ENCODE measurements at places on chromosomes 4 and X.

DNA sequence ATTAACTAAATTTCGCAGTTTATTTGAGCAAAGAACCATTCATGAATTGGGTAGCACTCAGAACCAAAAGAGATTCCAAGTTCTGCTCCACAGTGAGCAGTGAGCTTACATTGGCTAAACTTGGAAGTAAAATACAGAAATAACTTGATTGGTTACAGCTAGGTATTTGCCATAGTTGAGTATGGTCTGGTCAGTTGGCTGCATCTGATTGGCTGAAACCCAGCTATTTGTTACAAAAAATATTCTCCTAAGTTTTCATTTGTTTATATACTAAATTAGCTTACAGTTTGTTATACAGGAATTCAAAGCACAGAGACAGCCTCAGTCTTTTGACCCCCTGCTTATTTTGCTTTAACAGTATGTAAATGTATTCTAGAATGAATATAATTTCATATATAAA lies 215.1 kb downstream of the RELL1 start:
- DNase-seq = no peak

DNA sequence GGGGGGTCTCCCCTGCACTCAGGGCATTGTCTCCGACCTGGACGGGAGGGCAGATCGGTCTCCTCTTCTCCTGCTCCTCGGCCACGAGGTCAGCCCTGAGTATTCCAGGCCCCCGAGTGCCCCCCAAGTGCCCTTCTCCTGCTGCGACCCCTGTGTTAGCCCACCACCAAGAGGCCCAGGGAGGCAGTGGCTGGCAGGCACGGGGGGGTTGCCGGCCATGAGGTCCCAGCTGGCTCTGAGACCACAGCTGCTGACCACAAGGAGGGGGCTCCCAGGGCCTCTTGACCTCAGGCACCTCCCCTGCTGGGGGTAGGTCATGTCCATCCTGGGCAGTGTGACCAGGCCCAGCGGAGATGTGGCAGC lies 186.1 kb upstream of the PSAPL1 start:
- no peak for DNase-seq

GRCh38 chr4:24105327-24106038 lies 215.6 kb upstream of the PPARGC1A start:
- DNase-seq = no peak

DNA sequence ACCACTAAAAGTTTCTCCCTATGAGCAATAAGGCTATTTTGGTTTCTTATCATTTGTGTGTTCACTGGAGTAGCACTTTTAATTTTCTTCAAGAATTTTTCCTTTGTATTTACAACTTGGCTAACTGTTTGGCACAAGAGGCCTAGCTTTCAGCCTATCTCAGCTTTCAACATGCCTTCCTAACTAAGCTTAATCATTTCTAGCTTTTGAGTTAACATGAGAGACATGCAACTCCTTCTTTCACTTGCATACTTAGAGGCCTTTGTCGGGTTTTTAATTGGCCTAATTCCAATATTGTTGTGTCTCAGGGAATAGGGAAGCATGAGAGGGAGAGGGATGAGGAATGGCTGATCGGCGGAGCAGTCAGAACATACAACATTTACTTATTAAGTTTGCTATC lies 349.8 kb downstream of the OPHN1 start:
- DNase-seq = no peak

DNA sequence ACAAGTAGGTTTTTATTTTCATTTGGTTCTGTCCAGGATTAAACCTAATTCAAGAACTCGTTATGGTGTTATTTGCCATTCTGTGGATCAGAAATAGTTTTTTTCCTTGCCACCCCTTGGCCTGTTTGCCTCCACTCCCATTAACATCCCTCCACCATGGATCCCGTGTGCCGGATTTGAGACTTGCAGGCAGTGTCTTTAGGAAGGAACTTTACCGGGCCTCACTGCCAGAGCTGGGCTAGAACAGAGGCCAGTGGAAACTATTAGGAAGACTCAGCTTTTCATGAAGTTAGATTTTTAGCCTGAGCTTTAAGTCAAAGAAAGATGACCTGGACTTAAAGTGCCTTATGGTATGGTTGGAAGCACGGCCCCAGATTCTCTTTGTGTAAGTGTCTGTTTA lies 2.4 kb downstream of the KLHL2 start:
- DNase-seq = no peak

DNA sequence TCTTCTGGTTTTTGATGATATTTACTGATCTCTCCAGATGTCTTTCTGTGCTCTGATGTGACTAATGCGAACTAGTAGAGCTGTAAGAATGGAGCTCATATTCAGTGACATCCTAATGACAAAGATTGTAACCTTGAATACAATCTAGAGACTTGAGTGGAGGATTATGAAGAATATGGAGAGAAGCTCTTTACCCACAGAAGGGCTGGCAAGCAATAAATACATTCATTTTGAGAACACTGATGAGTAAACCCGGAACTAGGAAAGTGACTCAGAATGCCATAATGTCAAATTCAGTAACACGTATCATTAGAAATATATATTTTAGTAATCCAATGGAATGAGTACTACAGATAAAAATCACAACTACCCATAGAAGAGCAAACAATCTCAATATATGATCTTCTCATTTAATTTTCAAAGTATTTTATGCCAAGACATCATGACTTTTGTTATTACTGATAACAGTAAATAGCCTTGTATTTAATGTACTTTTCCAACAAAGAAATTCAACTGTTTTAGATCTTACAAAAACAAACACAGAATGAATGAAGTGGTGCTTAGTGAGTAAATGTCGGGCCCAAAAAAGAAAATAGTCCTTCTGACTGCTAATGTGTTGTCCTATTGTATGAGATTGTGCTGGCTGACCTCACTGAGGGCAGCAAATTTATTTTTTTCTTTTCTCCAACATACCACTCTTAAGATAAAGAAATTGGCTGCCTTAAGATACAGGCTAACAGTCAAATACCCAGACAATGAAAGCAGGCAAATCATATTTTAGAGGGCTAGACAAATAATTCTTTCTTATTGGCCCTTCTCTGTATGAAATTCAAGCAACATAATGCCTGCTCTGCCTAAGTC lies 49.2 kb upstream of the HDAC8 start:
- DNase-seq = no peak

DNA sequence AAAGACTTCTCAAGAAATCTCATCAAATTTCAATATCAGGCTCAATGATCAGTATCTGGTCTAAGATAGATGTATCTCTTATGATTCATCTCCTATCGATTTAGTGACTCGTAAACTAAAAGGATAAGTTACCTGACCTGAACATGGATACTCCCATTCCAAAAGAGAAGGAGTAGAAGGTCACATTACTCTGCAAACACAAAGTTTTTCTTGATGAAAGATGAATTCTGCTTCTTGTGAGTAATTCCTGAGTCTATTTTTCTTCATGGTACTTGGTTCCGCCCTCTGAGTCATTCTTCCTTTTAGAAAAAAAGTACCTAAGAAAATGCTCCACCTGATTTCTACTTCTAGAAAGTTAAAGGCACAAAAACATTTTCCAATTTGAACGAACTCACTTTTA lies 223.1 kb upstream of the SLIT2 start:
- DNase-seq = no peak

- DNase-seq = no peak
Measured at GRCh38 chr4:176874721-176875445, 82.2 kb upstream of the VEGFC start.

- no peak for DNase-seq
Measured at GRCh38 chr4:151169223-151169622, 69.8 kb downstream of the RPS3A start.

- peak; percentile 62 for DNase-seq
Measured at GRCh38 chrX:9340598-9341290, 124.1 kb upstream of the TBL1X start.

DNA sequence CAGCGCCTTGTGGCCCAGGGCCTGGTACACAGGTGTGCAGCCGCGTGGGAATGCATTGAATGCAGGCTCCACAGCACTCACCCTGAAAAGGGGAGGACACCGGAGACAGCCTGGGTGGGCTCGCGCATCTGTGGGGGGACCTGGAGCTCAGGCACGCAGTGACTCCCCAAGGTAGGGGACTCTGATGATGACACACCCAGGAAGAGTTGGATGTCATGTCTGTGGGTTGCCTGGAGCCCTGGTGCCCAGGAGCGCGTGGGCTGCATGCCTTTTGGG lies 32.7 kb upstream of the HTRA3 start:
- no peak for DNase-seq

GRCh38 chrX:133813971-133814370 lies 171.4 kb downstream of the GPC3 start:
- DNase-seq = no peak

GRCh38 chr4:188869581-188869980 lies 730.3 kb downstream of the TRIML1 start:
- DNase-seq = no peak

- DNase-seq = no peak
Measured at GRCh38 chrX:44054863-44055601, 81.8 kb upstream of the NDP start.

- no peak for DNase-seq
Measured at GRCh38 chr4:184693056-184693455, 40.8 kb downstream of the CENPU start.

GRCh38 chrX:17818726-17819125 lies 42.4 kb downstream of the RAI2 start:
- no peak for DNase-seq

DNA sequence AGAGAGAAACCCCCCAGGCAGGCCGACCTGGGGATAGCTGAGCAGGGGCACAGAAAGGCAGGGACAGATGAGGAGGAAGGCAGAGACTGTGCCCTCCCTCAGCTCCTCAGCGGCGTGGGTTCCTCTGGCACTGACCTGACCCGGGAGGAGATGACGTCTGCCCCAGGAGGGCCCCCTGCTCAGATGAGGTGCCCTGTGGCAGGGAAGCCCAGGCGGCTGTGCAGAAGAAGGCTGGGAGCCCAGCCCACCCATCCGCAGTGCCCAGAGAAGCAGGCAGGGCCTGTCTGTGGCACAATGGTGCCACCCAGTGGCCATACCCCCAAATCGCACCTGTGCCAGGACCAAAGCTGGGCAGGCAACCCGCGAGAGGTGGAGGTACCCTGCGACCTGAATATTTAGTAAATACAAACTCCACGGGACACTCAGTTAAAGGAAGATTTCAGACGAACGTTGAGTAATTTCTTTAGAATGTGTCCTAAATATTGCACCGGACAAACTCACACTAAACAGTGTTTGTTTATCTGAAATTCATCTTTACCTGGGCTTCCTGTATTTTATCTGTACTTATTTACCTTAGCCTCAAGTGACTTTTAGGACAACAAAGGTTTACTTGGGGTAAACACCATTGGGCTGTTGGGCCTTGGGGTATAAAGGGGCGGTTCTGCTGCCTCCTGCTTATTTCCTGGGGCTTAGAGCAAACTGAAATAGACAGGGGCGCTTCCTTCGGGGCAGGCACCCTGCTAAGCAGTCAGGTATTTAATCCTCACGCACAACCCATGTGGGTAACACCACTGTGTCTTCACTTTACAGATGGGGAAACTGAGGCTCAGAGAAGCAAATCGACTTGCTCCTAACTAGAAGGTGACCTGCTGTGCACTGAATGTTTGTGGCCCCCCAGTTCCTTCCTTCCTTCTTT lies 46.5 kb upstream of the HMX1 start:
- DNase-seq = peak; percentile 49

DNA sequence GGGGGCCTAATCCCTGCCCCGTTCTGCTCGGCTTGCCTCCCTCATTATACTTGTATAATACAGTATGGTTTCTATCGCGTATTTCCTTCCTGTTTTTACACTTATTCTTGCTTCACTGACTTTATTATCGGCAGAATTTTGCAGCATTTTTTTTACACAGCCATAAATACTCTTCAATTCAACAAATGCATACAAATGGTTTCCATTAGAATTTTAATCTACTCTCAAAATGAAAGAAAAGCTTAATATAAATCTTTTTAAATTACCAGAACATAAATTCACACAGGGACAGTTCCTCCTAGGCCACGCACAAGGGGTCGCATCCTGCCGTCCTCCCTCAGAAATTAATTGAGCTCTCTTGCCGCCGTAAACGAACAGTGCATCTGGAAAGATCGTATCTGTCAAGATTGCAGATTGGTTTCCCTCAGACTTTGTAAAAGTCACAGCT lies 42.9 kb downstream of the DCTD start:
- DNase-seq = no peak

- no peak for DNase-seq
Measured at GRCh38 chr4:177222781-177223180, 86.9 kb upstream of the NEIL3 start.

- no peak for DNase-seq
Measured at GRCh38 chr4:141102367-141102766, 30.9 kb downstream of the RNF150 start.

GRCh38 chrX:122703762-122704161 lies 480.3 kb upstream of the GRIA3 start:
- no peak for DNase-seq

- DNase-seq = no peak
Measured at GRCh38 chr4:26911254-26911653, 50.6 kb downstream of the STIM2 start.

- DNase-seq = no peak
Measured at GRCh38 chr4:187480146-187481145, 515.1 kb upstream of the ZFP42 start.

GRCh38 chr4:94491322-94491721 lies 39.6 kb downstream of the PDLIM5 start:
- DNase-seq = no peak

- DNase-seq = no peak
Measured at GRCh38 chr4:46890056-46890455, 19.0 kb downstream of the COX7B2 start.

GRCh38 chr4:153140294-153140693 lies 63.9 kb upstream of the TRIM2 start:
- DNase-seq = no peak
